Natural killer cell treated with Interleukin-12 subunit alpha and Interleukin-12 subunit beta and Interleukin-15 and Interleukin-18, amount 100 ng/mL, for 72 hours (primary cell): ENCODE measurements at places on chromosomes 16 and 17. TPM values are rescaled to one million over a fixed set of nuclear protein-coding genes. Genes with fewer than 3 reads are reported as not detected.

GRCh38 chr16:85461022-85461813 is 151.9 kb upstream of the GSE1 start:
- no peak overlapping the region for H3K4me3 ChIP-seq
- H3K4me1 ChIP-seq, result peaks cover 5% of the 10 kb centered on the region
- no peak for DNase-seq
- no peaks in the 10 kb centered on the region for H3K36me3 ChIP-seq
- peaks cover 20% of the 10 kb centered on the region for H3K27me3 ChIP-seq

DNA sequence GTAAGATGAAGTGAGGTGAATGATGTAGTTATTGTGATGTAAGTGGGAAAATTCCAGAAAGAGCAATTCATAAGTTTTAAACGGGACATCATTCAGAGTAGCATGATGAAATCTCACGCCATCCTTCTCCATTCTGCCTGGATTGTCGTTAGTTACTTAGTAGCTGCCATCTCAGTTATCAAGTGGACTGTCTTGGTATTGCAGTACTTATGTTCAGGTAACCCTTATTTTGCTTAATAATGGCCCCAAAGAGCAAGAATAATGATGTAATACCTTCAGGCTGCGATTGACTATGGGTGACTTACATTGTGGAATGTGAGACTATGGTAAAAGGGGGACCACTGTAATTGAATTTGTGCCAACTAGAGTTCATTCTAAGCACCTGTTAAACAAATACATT is 234.1 kb upstream of the TOM1L1 start:
- no peaks in the 10 kb centered on the region for H3K27me3 ChIP-seq
- H3K27ac ChIP-seq, result no peak overlapping the region
- H3K4me1 ChIP-seq, result no peaks in the 10 kb centered on the region

- H3K27ac ChIP-seq, result no peak overlapping the region
- H3K27me3 ChIP-seq, result no peaks in the 10 kb centered on the region
- H3K36me3 ChIP-seq, result peaks cover 5% of the 10 kb centered on the region
- DNase-seq, result no peak
- no peak overlapping the region for H3K4me3 ChIP-seq
These were observed 2.8 kb downstream of the ZPBP2 start for GRCh38 chr17:39870776-39871175.

GRCh38 chr16:30922420-30922959 is 882 bp upstream of the FBXL19 start:
- no peaks in the 10 kb centered on the region for H3K27me3 ChIP-seq
- H3K4me3 ChIP-seq, result peak overlapping the region; percentile 97
- DNase-seq, result peak; percentile 100
- H3K36me3 ChIP-seq, result no peaks in the 10 kb centered on the region
- peaks cover 25% of the 10 kb centered on the region for H3K4me1 ChIP-seq

DNA sequence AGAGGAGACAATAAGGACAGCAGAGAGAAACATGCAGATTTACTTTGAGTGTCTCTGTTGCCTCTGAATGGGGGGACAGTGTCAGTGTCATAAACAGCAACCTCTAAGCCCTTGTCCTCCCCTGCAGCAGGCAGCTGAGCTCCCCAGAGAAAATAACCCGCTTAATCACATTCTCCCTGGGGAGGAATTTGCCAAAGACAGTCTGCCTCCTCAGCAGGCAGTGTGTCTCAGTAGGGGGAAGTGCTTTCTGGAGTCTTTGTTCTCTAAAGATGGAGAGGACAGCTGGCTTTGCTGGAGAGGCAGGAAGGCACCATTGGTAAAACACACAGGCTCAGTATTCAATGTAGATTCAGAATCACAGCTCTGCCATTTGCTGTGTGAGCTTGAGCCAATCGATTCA is 16.1 kb downstream of the TEKT5 start:
- peaks cover 16% of the 10 kb centered on the region for H3K27me3 ChIP-seq
- no peaks in the 10 kb centered on the region for H3K36me3 ChIP-seq
- H3K27ac ChIP-seq, result no peak overlapping the region
- DNase-seq, result no peak
- no peak overlapping the region for H3K4me3 ChIP-seq

- no peak for DNase-seq
- peaks cover 29% of the 10 kb centered on the region for H3K27me3 ChIP-seq
- H3K36me3 ChIP-seq, result no peaks in the 10 kb centered on the region
- H3K27ac ChIP-seq, result no peak overlapping the region
- H3K4me3 ChIP-seq, result no peak overlapping the region
- peaks cover 10% of the 10 kb centered on the region for H3K4me1 ChIP-seq
These were observed 24.8 kb downstream of the ANKRD40 start for GRCh38 chr17:50682938-50683337.

DNA sequence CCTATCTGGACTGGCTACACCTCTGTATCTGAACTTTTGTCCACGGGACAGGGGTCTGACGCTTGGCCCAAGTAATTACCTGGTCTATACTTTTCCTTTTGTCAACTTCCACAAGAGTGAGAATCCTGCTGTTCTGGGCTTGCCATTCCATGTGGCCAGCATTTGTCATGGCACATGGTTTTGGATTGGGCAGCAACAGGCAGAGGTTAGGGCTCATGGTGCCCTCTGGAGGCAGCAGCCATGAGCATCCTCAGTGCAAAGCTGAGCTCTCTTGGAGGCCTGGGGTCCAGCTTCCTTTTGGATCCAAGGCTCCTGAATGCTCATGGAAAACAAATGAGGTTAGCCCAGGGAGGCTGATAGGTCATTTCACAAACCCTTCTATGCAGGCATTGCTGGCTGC is 7.5 kb upstream of the EDC4 start:
- no peaks in the 10 kb centered on the region for H3K27me3 ChIP-seq
- H3K27ac ChIP-seq, result no peak overlapping the region
- no peaks in the 10 kb centered on the region for H3K36me3 ChIP-seq

DNA sequence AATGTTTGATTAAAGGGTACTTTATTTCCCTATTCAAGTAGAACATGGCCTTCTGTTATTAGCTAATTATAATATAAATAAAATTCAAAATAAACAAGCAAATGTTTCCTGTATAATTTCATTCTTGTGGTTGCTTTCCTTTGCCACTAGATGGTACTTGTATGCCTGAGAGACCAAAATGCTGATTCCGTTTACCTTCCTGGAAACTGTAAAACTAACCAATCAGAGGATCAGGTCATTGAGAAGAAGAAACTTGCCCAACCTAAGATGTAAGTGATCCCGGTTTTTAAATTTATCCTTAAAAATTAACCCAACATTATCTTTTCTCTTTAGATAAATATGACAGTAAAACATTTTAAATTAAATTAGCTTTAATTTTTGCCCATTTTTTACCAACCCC is 8.1 kb upstream of the ABCA5 start:
- DNase-seq, result no peak
- peaks cover 36% of the 10 kb centered on the region for H3K27me3 ChIP-seq
- peaks cover 5% of the 10 kb centered on the region for H3K36me3 ChIP-seq
- no peaks in the 10 kb centered on the region for H3K4me1 ChIP-seq
- no peak overlapping the region for H3K27ac ChIP-seq

DNA sequence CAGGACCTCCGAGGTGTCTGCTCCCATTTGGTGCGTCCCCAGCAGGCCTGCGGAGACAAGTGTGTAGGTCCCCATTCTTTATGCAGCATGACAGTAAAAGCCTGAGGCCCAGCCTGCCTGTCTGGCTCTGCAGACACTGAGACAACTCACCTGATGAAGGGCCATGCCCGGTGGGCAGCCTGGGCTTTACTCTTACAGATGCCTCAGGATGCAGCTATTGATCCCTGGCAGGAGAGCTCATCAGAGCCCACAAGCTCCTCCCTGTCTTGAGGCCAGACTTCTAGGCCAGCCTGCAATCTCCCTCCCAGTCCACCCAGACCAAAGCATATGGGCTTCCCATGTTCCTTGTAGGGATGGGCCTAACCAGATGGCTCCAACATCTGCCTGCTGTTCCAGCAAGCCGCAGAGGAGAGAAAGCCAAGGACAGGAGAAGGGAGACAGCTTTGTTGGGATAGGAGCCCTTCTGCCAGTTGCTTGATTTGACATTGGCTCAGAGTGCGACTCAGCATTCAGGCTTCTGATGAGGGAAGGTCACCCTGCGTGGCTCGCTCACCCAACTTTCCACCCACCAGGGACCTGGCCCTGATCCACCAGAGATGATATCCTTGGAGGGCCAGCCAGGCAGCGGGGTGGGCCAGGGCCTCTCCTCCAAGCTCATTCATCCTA is 87.5 kb downstream of the SOCS1 start:
- H3K27me3 ChIP-seq, result no peaks in the 10 kb centered on the region
- H3K36me3 ChIP-seq, result no peaks in the 10 kb centered on the region
- H3K27ac ChIP-seq, result peak overlapping the region; percentile 0
- H3K4me3 ChIP-seq, result no peak overlapping the region
- H3K4me1 ChIP-seq, result peaks cover 10% of the 10 kb centered on the region

GRCh38 chr16:30637944-30638343 is 12.8 kb upstream of the PRR14 start:
- H3K27ac ChIP-seq, result no peak overlapping the region
- H3K36me3 ChIP-seq, result no peaks in the 10 kb centered on the region
- H3K4me3 ChIP-seq, result no peak overlapping the region
- peaks cover 13% of the 10 kb centered on the region for H3K4me1 ChIP-seq
- no peak for DNase-seq
- no peaks in the 10 kb centered on the region for H3K27me3 ChIP-seq

DNA sequence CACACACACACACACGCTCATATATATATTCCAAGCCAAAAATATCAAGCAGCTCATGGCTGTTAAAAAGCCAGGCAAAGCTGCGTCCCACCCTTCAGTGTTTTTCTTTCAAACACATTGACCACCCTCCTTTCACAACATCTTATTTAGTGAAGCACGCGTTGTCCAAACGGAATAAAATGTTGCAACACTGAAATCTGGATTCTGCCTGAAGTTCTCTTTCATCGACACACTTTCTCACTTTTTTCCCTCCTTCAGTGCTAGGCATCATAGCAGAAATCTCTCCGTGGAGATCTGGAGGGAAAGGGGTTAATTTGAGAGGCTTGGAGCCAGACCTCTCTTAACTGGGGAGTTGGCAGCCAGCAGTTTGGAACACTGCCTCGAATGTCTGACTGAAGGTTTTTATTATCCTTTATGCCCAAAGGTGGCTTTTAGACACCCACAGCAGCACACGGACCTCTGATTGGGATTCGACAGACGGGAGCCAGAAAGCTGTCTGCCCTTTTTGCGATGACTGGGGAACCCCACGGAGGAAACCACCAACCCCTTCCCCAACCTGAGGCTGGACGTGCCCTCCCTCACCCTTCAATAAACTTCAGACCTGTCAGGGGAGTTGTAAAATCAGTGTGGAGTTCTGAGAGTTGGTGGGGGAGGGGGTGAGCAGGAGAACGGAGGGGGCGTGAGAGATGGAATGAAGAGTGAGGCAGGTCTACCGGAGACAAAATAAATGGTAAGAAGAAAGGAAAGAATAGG is 833.6 kb upstream of the SOX9 start:
- H3K27me3 ChIP-seq, result no peaks in the 10 kb centered on the region
- DNase-seq, result no peak
- no peaks in the 10 kb centered on the region for H3K4me1 ChIP-seq
- H3K36me3 ChIP-seq, result no peaks in the 10 kb centered on the region
- H3K4me3 ChIP-seq, result no peak overlapping the region

DNA sequence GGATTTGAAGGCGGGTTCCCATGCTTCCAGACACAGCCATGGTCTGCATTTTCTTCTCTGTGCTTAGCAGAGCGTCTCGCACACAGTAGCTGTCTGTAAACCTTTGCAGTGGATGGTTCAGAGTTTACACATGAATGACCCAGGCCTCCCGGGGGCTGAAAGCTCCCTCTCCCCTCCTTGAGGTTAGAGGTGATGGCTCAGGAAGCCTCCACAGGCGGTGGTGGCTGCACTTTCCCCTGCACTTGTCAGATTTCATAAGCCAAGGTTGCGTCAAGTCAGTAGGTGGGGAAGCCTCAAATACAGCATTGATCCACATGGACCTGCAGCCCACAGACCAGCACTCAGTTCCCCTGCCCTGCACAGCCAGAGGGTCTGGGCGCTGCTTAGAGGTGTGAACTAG is 211.9 kb downstream of the KATNIP start:
- no peaks in the 10 kb centered on the region for H3K4me1 ChIP-seq
- no peak overlapping the region for H3K27ac ChIP-seq

DNA sequence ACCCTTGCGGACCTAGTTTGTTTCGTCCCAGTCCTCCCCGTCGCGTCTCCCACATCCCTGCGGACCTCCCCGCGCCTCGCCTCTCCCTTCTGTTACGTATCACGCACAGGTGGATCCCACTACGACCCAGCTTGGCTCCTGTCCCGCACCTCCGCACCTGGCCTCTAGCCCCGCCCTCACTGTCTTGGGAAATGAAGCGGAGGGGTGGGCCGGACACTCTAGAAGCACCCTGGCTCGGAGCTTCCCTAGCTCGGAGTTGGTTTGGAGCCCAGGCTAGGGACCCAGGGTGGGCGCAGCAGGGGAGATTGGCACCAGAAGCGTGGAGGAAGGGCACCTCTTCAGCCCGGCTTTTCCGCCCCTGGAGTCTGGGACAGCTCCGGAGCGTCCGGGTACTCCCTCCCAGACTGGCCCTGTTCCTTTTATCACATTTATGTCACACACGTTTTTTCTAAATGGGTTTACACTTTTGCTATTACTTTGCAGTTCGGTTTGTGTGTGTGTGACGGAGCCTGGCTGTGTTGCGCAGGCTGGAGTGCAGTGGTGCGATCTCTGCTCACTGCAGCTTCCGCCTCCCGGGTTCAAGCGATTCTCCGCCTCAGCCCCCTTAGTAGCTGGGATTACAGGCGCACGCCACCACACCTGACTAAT is 1.4 kb upstream of the CEMP1 start:
- no peaks in the 10 kb centered on the region for H3K36me3 ChIP-seq
- H3K4me1 ChIP-seq, result peaks cover 20% of the 10 kb centered on the region
- peak overlapping the region; percentile 93 for H3K27ac ChIP-seq

GRCh38 chr16:28304214-28304613 is 11.9 kb downstream of the SBK1 start:
- H3K4me1 ChIP-seq, result peaks cover 47% of the 10 kb centered on the region
- no peak overlapping the region for H3K4me3 ChIP-seq
- no peaks in the 10 kb centered on the region for H3K36me3 ChIP-seq
- H3K27ac ChIP-seq, result no peak overlapping the region

GRCh38 chr17:34167354-34167753 is 87.7 kb upstream of the CCL2 start:
- H3K36me3 ChIP-seq, result no peaks in the 10 kb centered on the region
- DNase-seq, result no peak
- H3K4me1 ChIP-seq, result no peaks in the 10 kb centered on the region

DNA sequence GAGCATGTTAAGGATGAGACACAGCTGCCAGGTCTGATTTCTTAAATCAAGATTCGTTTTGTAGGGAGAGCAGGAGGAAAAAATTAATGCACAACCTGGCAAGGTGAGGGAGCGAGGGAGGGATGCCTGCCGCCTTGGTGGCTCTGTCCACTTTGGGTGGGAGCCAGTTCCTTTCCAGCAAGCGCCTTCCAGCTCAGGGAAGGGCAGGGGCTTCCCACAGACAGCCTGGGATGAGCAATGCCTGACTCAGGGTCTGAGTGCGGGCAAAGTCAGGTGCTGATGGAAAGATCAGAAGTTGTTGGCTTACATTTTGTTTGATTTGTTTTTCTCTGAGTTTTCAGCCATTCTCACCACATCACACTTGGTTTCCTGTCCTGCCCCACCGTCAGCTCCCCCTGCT is 220.7 kb downstream of the ENGASE start:
- H3K36me3 ChIP-seq, result no peaks in the 10 kb centered on the region
- no peak overlapping the region for H3K4me3 ChIP-seq
- H3K4me1 ChIP-seq, result no peaks in the 10 kb centered on the region
- H3K27ac ChIP-seq, result no peak overlapping the region
- no peak for DNase-seq

IL21R gene
- total RNA-seq, result 64.4 TPM

MYO19 gene
- total RNA-seq, result 333 TPM

HIC1 gene
- total RNA-seq, result 24.8 TPM

C16orf92 gene
- total RNA-seq, result not detected

C16orf96 gene
- not detected for total RNA-seq

PNMT gene
- not detected for total RNA-seq

CRYM gene
- total RNA-seq, result not detected

OR4D1 gene
- not detected for total RNA-seq

TAT gene
- not detected for total RNA-seq

CBLN1 gene
- total RNA-seq, result not detected

KRTAP3-1 gene
- not detected for total RNA-seq

CNGB1 gene
- not detected for total RNA-seq

GCGR gene
- total RNA-seq, result not detected

GUCY2D gene
- not detected for total RNA-seq
